Right lobe of liver (tissue), 6 donors: ENCODE measurements at places on chromosomes 12 and 14. TPM values are rescaled to one million over a fixed set of nuclear protein-coding genes. Genes with fewer than 3 reads are reported as not detected.

The GSG1 gene
- not detected for total RNA-seq

DNA sequence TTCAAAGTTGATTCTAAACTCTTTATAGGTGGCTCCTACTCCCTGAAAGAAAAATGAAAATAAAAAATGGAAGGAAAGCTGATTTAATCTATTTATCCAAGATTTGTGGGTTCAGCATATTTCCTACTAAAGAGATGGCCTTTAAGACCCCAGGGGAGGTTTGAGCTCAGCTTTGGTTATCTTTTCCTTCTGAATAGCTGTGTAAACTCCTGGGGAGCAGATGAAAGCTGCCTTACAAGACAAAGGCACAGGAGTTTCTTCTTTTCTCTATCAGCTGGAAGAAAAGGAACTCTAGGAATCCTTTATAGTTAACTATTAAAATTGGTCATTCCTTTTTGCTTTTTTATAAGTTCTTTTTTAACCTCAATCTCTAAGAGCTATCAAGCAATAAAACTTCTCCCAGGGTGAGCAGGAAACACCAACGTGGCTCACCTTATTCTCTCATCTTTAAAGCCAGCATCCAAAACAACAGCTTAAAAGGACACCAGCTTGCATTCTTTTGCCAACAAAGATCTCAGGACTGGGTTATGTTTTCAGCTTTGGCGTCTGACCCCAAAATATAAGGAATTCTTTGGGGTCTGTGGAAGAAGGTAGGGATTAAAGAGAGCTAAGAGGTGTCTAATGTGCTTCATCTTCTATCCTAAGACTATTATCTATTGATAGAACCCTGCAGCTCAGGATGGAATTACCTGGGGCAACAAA is 371.7 kb upstream of the KITLG start:
- no peaks in the 10 kb centered on the region for H3K27me3 ChIP-seq
- no peaks in the 10 kb centered on the region for H3K36me3 ChIP-seq
- H3K4me1 ChIP-seq = no peaks in the 10 kb centered on the region

GRCh38 chr12:50786498-50787231 is 22.8 kb downstream of the ATF1 start:
- H3K36me3 ChIP-seq = no peaks in the 10 kb centered on the region
- no peaks in the 10 kb centered on the region for H3K4me1 ChIP-seq
- H3K27ac ChIP-seq = no peak overlapping the region
- H3K27me3 ChIP-seq = no peaks in the 10 kb centered on the region

GRCh38 chr14:80316441-80316840 is 105.1 kb upstream of the DIO2 start:
- no peak for DNase-seq
- H3K4me3 ChIP-seq = no peak overlapping the region
- no peaks in the 10 kb centered on the region for H3K4me1 ChIP-seq
- H3K36me3 ChIP-seq = no peaks in the 10 kb centered on the region
- no peak overlapping the region for H3K27ac ChIP-seq

- H3K27ac ChIP-seq = no peak overlapping the region
- no peak overlapping the region for H3K4me3 ChIP-seq
- H3K4me1 ChIP-seq = no peaks in the 10 kb centered on the region
- no peaks in the 10 kb centered on the region for H3K27me3 ChIP-seq
- DNase-seq = no peak
These were observed 11.2 kb upstream of the DHRS2 start for GRCh38 chr14:23624830-23625404.

- H3K4me3 ChIP-seq = no peak overlapping the region
- no peak overlapping the region for H3K27ac ChIP-seq
- DNase-seq = no peak
- H3K4me1 ChIP-seq = no peaks in the 10 kb centered on the region
- H3K27me3 ChIP-seq = no peaks in the 10 kb centered on the region
These were observed 5.4 kb downstream of the KCNH5 start for GRCh38 chr14:63039866-63040265.
